Fibroblast of gingiva (primary cell): ENCODE measurements at places on chromosomes 3 and 15.

- DNase-seq, result peak; percentile 36
Measured at GRCh38 chr3:123791898-123792297, 92.2 kb downstream of the MYLK start.

- no peak for DNase-seq
Measured at GRCh38 chr15:31230630-31231485, 95.8 kb upstream of the KLF13 start.

DNA sequence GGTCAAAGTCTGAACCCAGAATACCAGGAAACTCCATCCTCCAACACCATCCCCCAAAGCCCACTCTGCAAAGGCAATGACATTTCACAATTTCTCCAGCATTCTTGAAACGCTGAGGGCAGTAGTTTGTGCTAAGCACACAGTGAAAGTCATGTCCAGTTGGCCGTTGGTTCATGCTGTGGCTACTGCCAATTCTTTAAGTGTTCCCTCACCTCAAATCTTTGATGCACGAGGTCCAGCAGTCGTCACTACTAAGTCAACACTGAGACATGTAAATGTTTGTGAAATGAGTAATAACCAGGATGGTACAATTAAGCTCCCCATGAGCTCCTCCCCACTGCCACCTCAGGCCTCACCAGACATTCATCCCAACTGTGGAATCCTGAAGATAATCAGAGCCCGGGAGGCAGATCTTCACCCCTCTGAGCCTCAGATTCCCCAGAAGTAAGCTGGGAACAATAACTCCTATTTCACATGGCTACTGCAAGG, 7.0 kb downstream of the SUCLG2 start:
- peak; percentile 98 for DNase-seq

GRCh38 chr3:156818273-156818651, 7.9 kb upstream of the LEKR1 start:
- DNase-seq, result no peak

DNA sequence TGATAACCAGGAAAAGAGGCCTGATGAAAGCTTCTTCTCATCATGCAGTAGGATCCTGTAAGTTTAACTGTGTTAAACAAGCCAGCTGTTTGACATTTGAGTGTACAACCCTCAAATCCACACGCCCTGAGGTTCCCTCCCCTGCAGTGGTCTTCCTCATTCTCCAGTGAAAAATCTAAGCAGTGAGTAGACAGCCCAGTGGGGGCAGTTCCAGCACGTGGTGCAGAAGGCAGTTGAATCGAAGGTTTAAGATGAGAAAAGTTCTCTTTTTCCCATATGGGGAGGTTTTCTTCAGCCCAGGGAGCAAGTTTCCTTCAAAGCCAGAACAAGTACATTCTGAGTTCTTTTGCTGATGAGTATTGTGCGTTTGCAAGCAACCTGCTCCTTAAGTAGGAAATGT, 174.5 kb downstream of the NR2F2 start:
- no peak for DNase-seq

GRCh38 chr3:41318520-41318919, 119.2 kb downstream of the CTNNB1 start:
- no peak for DNase-seq

- no peak for DNase-seq
Measured at GRCh38 chr15:59185725-59186124, 20.9 kb upstream of the LDHAL6B start.

GRCh38 chr3:63228677-63229076, 49.4 kb upstream of the SYNPR start:
- DNase-seq, result peak; percentile 22

GRCh38 chr15:37876900-37877299, 57.5 kb upstream of the TMCO5A start:
- DNase-seq, result no peak

GRCh38 chr3:43757666-43758321, 67.1 kb downstream of the ABHD5 start:
- no peak for DNase-seq

DNA sequence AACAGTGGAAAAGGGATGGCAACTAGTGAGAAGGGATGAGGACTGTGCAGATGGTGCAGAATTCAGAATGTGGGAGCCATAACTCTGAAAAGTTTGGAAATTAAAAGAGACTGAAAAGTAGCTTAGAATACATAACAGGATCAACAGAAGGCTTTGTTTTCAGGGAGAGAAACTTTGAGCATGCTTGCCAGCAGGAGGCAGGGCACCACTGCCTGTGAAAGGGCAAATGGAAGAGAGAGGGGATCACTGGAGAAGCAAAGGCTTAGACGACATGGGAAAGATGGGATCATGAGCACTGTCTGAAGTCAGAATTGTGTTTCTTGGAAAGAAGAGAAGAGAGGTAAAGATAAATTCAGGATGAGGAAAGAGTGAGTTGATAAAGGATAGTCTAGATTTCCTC, 99.6 kb downstream of the ABI3BP start:
- peak; percentile 42 for DNase-seq

DNA sequence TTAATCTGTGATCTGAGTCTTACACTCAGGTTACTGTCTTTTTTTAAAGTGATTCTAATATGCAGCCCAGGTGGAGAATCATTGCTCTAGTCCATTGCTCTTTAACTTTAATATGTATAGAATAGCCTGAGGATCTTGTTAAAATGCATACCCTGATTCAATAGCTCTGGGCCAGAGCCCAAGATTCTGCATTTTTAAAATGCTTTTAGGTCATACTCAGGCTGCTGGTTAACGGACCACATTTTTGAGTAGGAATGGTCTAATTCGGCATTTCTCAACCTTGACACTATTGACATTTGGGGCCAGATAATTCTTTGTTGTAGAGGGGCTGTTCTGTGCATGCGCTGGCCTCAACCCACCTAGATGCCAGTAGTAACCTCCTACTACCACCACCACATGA, 20.9 kb upstream of the FSTL1 start:
- DNase-seq, result peak; percentile 39

- no peak for DNase-seq
Measured at GRCh38 chr15:99909592-99910295, 176.5 kb upstream of the LYSMD4 start.

DNA sequence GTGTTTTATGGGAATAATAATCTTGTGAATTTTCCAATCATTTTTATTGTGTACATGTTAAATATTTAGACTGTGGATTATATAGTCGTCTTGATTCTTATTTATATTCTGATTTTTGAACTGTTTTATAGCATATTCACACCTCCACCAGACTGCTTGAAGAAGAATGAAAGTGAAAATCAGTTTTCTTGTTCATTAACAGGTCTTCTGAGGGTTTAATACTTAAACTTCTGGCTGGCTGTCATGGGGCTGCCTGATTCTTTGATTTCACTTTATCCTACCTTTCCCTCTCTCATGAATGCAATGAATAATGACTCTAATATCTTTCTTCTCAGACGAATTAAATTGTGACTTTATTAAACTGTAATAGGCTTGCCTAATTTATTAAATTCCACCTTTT, 56.2 kb downstream of the ATP2C1 start:
- DNase-seq, result no peak

- no peak for DNase-seq
Measured at GRCh38 chr15:42498212-42499068, 3.0 kb downstream of the SNAP23 start.

DNA sequence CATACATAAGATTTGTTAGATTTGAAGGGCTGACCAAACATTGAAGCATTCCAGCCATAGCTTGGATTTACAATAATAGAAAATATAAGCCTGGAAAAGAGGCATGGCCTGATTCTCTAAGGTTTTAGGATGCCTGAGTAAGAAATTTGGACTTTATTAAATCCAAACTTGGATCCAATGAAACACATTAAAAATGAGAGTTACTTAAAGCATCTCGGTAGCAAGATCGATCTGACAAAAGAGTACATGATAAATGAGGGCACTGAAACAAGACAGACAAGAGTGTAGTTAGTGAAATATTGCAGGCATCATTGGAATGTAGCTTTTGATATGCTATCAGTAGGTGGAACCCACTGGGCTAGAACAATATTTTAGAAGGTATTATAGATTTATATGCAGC, 855.7 kb upstream of the DPPA4 start:
- no peak for DNase-seq

DNA sequence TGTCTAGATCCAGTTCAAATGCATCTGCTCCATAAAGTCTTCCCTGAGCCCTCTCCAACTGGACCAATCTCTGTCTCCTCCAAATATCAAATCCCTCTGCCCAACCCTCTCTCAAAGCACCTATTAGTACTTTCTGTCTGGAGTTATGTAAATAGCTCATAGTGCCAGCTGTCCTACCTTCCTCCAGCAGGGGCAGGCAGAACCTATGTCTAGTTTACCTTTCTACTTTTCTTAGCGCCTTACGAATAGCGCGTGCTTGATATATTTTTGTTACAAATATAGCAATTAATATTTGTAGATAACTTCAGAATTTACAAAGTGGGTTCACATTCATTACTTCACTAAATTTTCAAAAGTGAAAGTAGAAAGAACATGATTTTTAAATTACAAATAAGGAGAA, 14.0 kb upstream of the CCDC80 start:
- DNase-seq, result no peak

- peak; percentile 15 for DNase-seq
Measured at GRCh38 chr3:179068779-179069530, 2.7 kb downstream of the ZMAT3 start.

DNA sequence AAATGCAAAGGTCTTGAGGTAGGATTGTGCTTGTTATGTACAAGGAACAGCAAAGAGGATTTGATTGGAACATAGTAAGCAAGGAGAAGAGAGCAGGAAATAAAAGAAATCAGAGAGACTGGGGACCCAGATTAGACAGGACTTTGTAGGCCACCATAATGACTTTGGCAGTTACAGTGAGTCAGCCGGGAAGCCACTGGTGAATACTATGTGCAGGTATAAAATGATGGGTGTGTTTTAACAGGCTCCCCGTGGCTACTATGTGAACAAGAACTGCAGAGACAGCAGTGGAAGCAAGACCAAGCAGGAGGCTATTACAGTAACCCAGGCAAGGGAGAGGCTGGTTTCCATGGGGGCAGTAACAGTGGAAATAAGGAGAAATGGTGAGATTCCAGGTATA, 55.2 kb downstream of the NPTN start:
- no peak for DNase-seq

DNA sequence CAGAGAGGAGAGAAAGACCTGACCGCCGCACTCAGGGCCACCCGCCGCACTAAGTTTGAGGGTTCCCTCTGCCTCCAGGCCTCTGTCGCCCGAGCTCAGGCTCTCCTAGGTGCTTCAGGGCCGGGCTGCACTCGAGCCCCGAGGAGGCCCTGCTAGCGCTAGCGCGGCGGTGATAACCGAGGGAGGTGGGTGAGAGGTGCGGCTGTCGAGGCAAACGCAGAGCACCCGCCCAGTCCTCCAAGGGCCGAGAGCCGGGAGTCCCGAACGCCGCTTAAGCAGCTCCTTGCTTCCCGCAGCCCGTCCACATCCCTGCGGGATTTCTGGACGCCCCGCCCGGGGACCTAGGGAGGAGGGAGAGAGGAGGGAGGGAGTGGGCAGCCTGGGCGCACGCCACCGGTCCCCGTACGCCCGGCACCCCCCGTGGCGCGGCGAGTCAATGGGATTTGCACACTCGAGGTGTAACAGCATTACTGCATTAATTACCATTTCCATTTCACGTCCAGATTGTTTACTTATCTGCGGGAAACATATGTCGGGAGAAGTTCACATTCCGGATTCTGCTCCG, 6.8 kb downstream of the SOX14 start:
- no peak for DNase-seq

GRCh38 chr3:71050166-71050537, 533.4 kb downstream of the FOXP1 start:
- DNase-seq, result no peak

- no peak for DNase-seq
Measured at GRCh38 chr3:64117483-64117882, 94.2 kb upstream of the PSMD6 start.
